Activated CD8-positive, alpha-beta memory T cell treated with anti-CD3 and anti-CD28 coated beads, Interleukin-2, amount 10 ng/mL, durations not matched to agents 7 days and 5 days (primary cell): ENCODE measurements at places on chromosomes 6 and 20. TPM values are rescaled to one million over a fixed set of nuclear protein-coding genes. Genes with fewer than 3 reads are reported as not detected.

The PRRT1 gene
- total RNA-seq, result 0.28 TPM

The IL17F gene
- not detected for total RNA-seq

The EYA2 gene
- not detected for total RNA-seq

The SYNGAP1 gene
- 24.1 TPM for total RNA-seq

The SNAI1 gene
- 0.61 TPM for total RNA-seq

The TMEM244 gene
- total RNA-seq, result 0.73 TPM

The PAK5 gene
- total RNA-seq, result not detected

The MOG gene
- total RNA-seq, result not detected

The ADA gene
- total RNA-seq, result 81.4 TPM

The TUBE1 gene
- total RNA-seq, result 28.7 TPM

GRCh38 chr6:148406579-148407371, 64.1 kb downstream of the SASH1 start:
- H3K27me3 ChIP-seq, result peaks cover 9% of the 10 kb centered on the region
- H3K4me3 ChIP-seq, result no peak overlapping the region
- no peak for DNase-seq

DNA sequence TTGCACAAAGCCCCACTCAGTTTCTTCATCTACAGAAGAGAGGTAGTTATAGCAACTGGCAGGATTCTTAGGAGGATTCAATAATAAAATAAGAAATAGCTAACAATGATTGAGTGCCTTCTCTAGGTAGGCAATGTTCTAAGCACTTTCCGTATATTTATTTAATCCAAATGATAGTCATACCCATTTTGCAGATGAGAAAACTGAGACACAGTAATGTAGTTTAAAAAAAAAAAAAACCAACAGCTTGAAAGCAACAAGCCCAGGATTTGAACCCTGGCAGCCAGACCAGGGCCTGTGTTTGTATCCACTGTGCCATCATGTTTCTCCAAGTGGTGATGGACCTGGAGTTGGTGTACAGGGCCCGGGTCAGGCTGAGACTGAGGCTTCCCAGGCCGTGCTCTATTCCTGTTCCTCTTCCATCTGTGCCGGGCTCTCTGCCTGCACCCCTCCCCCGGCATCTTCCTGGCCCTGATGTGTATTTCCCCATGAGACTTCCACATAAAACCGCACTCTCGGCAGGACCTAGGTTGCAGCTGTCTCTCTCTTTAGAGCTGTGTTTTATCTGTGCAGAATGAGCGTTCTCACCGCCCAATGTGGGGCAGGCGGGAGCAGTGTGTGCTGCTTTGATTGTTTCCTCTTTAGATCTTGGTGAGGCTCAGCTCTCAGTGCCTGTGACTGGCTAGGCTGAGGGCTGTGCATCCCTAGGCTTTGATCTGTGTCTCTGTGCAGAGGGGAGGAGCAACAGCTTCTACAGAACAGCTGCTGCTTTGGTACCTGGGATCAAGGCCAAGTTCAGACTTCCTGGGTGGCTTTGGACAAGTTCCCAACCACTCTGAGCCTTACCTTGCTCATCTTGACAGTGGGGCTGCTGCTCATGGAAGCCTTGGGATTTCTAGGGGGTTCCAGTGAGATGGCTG, 49.5 kb downstream of the TOX2 start:
- H3K4me1 ChIP-seq, result peaks cover 14% of the 10 kb centered on the region
- peaks cover 45% of the 10 kb centered on the region for H3K27me3 ChIP-seq
- no peak overlapping the region for H3K27ac ChIP-seq
- peaks cover 1% of the 10 kb centered on the region for H3K36me3 ChIP-seq
- H3K4me3 ChIP-seq, result no peak overlapping the region
- DNase-seq, result no peak

GRCh38 chr6:169624785-169625184, 77.0 kb downstream of the WDR27 start:
- peaks cover 2% of the 10 kb centered on the region for H3K36me3 ChIP-seq
- H3K27me3 ChIP-seq, result no peaks in the 10 kb centered on the region
- DNase-seq, result no peak
- no peak overlapping the region for H3K4me3 ChIP-seq

DNA sequence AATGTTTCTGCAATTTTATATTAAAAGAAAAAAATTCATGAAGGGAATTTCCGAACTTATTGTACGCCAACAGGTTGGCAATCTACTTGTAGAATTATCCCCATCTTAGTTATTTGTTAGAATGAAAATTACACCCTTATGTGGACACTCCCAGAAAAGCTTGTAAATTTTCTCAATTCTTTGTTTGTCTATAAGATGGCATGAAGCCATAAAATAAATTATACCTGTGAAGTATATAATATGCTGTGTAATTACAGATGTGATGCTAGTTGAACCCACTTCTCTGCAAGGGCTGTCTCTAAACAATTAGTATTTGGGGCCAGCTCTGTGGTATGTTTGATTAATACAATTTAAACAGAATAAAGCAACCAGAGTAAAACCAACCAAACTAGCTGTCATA, 52.1 kb upstream of the DSP start:
- H3K4me3 ChIP-seq, result no peak overlapping the region
- H3K4me1 ChIP-seq, result no peaks in the 10 kb centered on the region
- H3K27me3 ChIP-seq, result peaks cover 37% of the 10 kb centered on the region
- no peak for DNase-seq

- H3K4me1 ChIP-seq, result no peaks in the 10 kb centered on the region
- H3K36me3 ChIP-seq, result no peaks in the 10 kb centered on the region
- peaks cover 17% of the 10 kb centered on the region for H3K27me3 ChIP-seq
- DNase-seq, result no peak
- H3K4me3 ChIP-seq, result no peak overlapping the region
- no peak overlapping the region for H3K27ac ChIP-seq
These were observed 77.4 kb upstream of the F13A1 start for GRCh38 chr6:6397842-6398241.

- H3K27ac ChIP-seq, result no peak overlapping the region
- peaks cover 49% of the 10 kb centered on the region for H3K36me3 ChIP-seq
- H3K27me3 ChIP-seq, result no peaks in the 10 kb centered on the region
- DNase-seq, result no peak
- H3K4me1 ChIP-seq, result no peaks in the 10 kb centered on the region
These were observed 21.0 kb upstream of the PNISR start for GRCh38 chr6:99446076-99446475.

GRCh38 chr20:4150070-4150441, 134.7 kb upstream of the RNF24 start:
- H3K4me3 ChIP-seq, result peak overlapping the region; percentile 64
- peaks cover 28% of the 10 kb centered on the region for H3K4me1 ChIP-seq
- no peaks in the 10 kb centered on the region for H3K36me3 ChIP-seq
- H3K27ac ChIP-seq, result no peak overlapping the region
- H3K27me3 ChIP-seq, result peaks cover 44% of the 10 kb centered on the region

- DNase-seq, result no peak
- no peak overlapping the region for H3K27ac ChIP-seq
- H3K36me3 ChIP-seq, result no peaks in the 10 kb centered on the region
- no peaks in the 10 kb centered on the region for H3K4me1 ChIP-seq
These were observed 11.0 kb upstream of the FILIP1 start for GRCh38 chr6:75504465-75505222.

- H3K4me3 ChIP-seq, result no peak overlapping the region
- H3K27ac ChIP-seq, result no peak overlapping the region
- no peaks in the 10 kb centered on the region for H3K27me3 ChIP-seq
- peaks cover 9% of the 10 kb centered on the region for H3K4me1 ChIP-seq
- no peaks in the 10 kb centered on the region for H3K36me3 ChIP-seq
These were observed 44.1 kb upstream of the ADGRF4 start for GRCh38 chr6:47654255-47654654.

DNA sequence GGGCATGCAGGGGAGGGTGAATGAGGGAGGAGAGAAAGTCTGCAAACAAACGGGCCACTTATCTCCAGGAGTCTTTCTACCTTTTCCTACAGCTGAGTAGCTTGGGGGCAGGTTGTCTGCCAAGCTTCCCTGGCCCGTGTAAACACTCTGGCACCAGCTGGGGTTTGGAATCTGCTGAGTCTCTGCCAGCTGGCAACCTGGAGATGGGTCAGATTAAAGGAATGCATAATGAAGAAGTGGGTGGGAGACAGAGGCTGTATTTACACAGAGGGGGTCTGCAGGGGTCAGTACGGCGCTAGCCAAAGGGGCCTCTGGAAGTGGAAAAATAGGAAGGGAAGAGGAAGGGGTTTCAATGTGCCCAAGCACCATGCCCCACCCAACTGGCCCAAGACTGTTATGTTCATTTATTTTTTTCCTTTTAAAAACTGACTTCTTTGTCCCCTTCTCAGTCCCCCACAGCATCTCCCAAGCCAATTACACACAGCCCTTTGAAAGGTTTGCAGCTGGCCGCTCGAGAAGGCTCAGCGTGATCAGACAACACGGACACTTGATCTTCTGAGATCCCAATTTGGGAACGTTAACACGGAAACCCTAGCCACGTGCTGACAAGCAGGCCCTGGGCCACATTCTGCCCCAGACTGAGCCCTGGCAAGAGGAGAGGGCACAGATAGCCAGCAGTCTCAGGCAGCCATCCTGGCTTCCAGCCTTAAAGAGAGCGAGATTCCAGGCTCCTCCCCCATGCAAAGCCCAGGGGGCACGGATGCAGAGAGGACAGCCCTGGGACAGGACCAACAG, 25.2 kb downstream of the TRAM2 start:
- no peak overlapping the region for H3K27ac ChIP-seq
- no peaks in the 10 kb centered on the region for H3K36me3 ChIP-seq
- no peak overlapping the region for H3K4me3 ChIP-seq
- peaks cover 2% of the 10 kb centered on the region for H3K4me1 ChIP-seq

GRCh38 chr20:11912013-11912658, 5.6 kb upstream of the BTBD3 start:
- H3K27ac ChIP-seq, result no peak overlapping the region
- no peaks in the 10 kb centered on the region for H3K4me1 ChIP-seq
- no peak for DNase-seq

DNA sequence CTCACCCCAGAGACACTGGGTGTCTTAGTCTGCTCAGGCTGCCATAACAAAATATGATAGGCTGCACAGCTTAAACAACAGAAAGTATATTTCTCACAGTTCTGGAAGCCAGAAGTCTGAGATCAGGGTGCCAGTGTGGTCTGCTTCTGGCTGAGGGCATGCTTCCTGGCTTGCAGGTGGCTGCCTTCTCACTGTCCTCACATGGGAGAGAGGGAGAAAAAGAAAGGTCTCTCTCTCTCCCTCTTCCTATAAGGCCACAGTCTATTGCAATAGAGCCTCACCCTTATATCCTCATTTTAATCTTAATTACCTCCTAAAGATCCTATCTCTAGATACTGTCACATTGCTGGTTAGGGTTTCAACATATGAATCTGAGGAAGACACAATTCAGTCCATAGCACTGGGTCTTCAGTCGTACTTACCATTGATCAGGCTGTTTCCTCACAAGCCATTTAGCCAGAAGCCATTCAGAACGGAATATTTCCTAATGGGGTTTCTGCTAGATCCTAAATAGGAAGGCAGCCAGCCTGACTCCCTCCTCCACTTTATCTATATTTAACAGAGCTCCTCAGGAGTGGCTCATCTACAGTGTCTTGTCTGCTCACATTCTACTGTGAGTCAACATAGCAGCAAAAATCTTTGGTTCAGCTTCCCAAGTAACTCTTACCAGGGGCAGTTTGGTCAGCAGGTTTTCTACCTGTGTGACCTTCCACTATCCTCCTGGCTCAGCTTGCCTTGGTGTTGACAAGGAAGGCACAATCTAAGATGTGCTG, 42.2 kb downstream of the CD164 start:
- peaks cover 2% of the 10 kb centered on the region for H3K36me3 ChIP-seq
- no peaks in the 10 kb centered on the region for H3K4me1 ChIP-seq
- DNase-seq, result no peak
- no peak overlapping the region for H3K4me3 ChIP-seq
- H3K27me3 ChIP-seq, result no peaks in the 10 kb centered on the region
- H3K27ac ChIP-seq, result no peak overlapping the region

DNA sequence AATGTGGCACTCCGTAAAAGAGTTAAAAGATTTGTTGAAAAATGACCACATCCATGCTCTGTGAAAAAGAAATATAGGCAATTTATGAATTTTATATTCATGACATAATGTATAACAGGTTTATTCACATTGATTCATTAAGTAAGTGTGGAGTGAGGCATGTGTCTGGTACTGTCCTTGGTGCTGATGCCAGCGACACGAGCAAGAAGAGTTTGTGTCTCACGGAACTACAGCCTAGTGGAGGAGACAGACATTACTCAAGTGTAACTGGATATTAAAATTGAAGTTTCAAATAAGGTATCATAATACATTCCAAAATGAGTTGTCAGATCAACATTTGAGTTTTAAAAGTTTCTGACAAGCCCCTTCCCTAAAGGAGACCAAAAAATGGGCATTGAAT, 158.2 kb upstream of the PRND start:
- no peaks in the 10 kb centered on the region for H3K4me1 ChIP-seq
- H3K27me3 ChIP-seq, result peaks cover 34% of the 10 kb centered on the region
- H3K27ac ChIP-seq, result no peak overlapping the region
- no peak overlapping the region for H3K4me3 ChIP-seq

- H3K4me1 ChIP-seq, result peaks cover 1% of the 10 kb centered on the region
- DNase-seq, result no peak
- no peak overlapping the region for H3K27ac ChIP-seq
- H3K4me3 ChIP-seq, result no peak overlapping the region
These were observed 23.9 kb downstream of the RAB44 start for GRCh38 chr6:36721369-36722140.

DNA sequence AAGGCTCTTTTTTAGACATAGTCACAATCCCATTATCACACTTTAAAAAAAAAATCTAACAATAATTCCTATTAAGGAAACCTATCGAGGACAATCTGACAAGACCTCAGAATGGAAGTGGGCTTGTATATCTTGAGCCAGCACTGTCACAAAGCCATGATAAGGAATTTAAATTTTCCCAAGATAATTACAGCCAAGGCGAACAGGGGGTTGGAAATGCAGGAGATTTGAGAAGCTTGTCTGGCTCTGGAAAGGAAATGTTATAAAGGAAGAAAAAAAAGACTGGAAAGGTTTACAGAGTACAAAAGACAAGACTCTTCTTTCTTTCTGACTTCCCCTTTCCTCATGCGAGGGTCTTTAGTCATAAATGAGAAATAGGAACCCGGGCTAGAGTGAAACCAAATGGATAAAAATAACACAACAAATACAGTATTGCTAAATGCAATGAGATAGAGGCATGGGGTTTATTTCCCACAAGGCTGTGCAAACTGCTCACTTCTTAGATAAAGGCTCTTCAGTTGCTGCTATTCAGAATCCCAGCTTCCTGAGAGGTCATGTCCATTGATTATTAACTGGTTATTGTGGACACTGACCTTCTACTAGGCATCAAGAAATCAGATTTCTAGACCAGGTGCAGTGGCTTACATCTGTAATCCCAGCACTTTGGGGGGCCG, 13.4 kb upstream of the GHRH start:
- no peak overlapping the region for H3K27ac ChIP-seq
- H3K4me3 ChIP-seq, result no peak overlapping the region
- H3K4me1 ChIP-seq, result peaks cover 9% of the 10 kb centered on the region
- H3K36me3 ChIP-seq, result no peaks in the 10 kb centered on the region

DNA sequence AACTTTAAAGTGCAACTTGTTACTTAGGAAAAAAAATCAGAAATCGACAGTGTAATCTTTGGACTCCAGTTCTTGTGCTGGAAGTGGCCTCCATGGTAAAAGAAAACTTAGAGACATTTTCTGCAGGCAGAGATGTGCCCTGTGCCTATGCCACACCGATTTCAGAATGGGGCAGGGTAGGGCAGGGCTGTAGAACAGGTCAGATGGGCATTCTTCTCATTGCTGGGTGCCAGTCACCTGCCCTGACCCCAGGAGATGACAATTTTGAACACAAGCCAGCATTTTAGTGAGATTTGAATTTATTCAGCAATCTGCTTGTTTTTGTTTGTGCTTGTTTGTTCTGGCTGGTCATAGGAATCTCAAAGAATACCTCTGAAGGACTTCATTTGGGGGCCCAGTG, 63.3 kb downstream of the SASH1 start:
- no peaks in the 10 kb centered on the region for H3K4me1 ChIP-seq
- H3K4me3 ChIP-seq, result no peak overlapping the region
- no peak for DNase-seq
- no peak overlapping the region for H3K27ac ChIP-seq
